ENCODE measurements at places on chromosomes 1 and 21. TPM values are rescaled to one million over a fixed set of nuclear protein-coding genes. Genes with fewer than 3 reads are reported as not detected.

KRTAP19-3 gene
- total RNA-seq = not detected

UBL4B gene
- total RNA-seq = not detected

BSND gene
- not detected for total RNA-seq

DNA sequence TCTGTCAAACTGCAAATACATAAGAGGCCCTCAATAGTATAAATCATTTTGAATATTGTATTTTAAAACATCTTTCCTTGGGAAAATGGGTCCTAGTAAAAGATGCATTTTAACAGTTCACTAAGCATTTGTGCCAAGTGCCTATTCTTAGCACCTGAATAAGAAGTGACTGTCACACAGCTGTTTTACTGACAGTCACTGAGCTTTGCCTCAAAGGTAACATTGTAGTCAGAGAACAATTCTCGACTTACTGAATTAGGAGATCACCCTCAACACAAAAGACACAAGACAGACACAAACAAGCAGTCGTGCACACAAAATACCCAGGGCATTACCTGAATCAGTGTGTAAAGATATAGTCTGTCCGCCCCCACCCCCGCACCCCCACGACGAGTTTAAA is 408 bp downstream of the ESRRG start:
- no peaks in the 10 kb centered on the region for H3K27me3 ChIP-seq
- peak overlapping the region; percentile 70 for H3K27ac ChIP-seq
- DNase-seq = peak; percentile 11
- H3K4me3 ChIP-seq = peak overlapping the region; percentile 41
- peaks cover 19% of the 10 kb centered on the region for H3K4me1 ChIP-seq

DNA sequence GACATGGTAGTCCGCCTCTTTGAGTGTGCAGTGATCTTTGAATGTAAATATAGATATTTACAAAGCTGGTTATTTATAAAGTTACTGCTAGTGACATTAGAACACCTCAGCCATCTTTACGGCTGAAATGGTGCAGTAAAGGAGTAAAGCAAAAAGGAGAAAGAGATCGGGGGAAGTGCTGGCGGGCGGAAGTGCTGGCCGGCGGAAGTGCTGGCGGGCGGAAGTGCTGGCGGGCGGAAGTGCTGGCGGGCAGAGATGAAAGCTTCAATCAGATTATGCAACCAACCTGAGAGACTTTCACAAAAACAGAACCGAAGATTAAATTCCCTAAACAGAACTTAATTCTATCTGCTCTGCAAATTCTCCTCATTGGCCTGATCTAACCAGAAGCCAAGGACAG is 1.4 kb upstream of the OR14A16 start:
- DNase-seq = no peak
- no peak overlapping the region for H3K4me3 ChIP-seq
- no peaks in the 10 kb centered on the region for H3K4me1 ChIP-seq
- no peaks in the 10 kb centered on the region for H3K36me3 ChIP-seq
- H3K27me3 ChIP-seq = no peaks in the 10 kb centered on the region

DNA sequence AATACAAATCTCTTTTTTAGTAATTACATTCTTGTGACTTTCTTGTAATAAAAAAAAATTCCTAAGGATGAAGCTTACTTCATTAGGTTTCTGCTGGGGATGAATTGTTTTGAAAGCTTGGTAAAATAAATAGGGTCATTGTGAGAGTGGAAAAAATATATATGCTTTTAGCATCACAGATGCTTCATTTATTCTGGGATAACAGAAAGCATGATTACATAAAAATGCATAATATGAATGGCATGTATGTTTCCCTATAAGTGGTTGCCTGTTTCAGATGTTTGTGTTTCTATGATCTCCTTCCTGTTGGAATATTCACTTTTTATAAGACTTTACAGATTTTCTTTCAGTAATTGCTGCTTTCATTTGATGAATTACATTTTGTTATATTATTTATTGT is 42.3 kb downstream of the HMCN1 start:
- no peaks in the 10 kb centered on the region for H3K27me3 ChIP-seq
- no peaks in the 10 kb centered on the region for H3K4me1 ChIP-seq
- H3K27ac ChIP-seq = no peak overlapping the region
- DNase-seq = no peak
- no peak overlapping the region for H3K4me3 ChIP-seq

DNA sequence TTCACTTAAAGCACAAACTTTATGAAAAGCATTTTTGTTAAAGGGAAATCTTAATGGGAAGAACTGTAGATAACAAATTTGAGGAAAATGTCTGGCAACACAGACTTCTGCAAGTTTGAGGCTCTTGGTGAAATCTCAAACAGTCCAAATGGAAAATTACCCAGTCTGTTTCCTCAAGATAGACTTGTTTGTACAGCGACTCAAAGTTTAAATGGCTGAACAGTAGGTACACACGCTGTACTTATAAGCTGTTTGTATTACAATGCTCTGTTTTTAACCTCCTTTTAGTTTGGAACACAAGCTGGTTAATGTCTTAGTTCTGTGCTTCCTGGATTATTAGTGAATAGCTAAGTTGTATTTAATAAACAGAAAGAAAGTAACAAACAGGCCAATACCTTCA is 217.1 kb downstream of the NFIA start:
- H3K27ac ChIP-seq = peak overlapping the region; percentile 79
- H3K4me3 ChIP-seq = no peak overlapping the region
- no peaks in the 10 kb centered on the region for H3K27me3 ChIP-seq

DNA sequence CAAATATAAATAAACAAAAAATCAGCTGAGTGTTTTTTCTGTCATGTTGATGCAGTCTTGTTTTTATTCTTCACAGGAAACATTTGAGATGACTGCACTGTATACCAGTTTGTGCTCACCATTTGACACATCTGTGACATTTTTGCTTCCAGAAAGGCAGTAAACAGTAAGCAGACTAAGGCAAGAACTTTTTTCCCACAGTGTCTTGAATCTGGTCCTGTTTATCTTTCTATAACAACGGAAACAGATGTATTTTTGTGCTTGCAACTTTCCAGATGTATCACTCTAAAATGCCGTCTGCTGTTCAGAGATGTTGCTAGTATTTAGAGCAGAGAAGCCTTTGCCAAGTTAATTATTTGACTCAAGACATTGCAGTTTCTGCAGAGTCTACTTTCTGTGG is 105.5 kb downstream of the ZC3H11B start:
- no peaks in the 10 kb centered on the region for H3K4me1 ChIP-seq
- H3K27me3 ChIP-seq = no peaks in the 10 kb centered on the region
- no peak for DNase-seq

DNA sequence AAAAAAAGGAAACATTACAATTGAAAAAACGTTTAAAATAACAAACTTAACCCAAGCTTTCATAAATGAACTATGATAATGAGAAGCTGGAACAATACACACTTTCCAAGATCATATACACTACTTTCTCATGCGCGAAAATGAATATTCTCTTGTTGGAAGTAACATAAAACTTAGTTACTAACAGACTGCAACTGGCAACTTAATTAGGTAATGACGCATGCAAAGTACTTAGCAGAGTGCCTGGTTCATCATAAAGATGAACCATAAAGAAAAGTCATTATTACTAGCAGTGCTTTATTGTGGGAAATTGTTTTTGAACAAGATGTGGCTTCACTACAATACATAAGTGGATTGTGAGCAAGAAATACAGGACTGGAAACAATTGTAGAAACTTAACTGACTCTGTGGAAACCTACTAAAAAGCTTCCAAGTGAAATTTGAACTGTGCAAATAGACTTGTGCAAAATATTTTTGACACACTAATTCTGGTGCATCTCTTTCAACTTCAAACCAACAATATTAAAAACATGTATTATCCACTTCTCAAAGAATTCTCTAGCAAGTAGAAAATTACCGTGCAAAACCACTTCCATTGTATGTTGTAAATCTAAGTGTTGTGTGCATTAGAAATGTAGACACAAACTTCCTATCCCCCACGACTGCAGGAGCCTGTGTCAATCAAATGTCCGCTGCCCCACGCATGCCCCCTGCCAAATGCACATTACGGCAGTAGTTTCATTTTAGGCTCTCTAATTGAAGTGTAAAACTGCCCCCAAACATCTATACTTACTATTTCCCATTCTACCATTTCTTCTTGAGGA is 2.0 kb downstream of the ARHGAP29 start:
- H3K27me3 ChIP-seq = peaks cover 21% of the 10 kb centered on the region
- H3K4me3 ChIP-seq = peak overlapping the region; percentile 84
- peaks cover 70% of the 10 kb centered on the region for H3K4me1 ChIP-seq
- DNase-seq = peak; percentile 28
- H3K27ac ChIP-seq = peak overlapping the region; percentile 89

- no peak overlapping the region for H3K4me3 ChIP-seq
- H3K4me1 ChIP-seq = peaks cover 79% of the 10 kb centered on the region
- peak; percentile 95 for DNase-seq
- H3K27me3 ChIP-seq = no peaks in the 10 kb centered on the region
- no peaks in the 10 kb centered on the region for H3K36me3 ChIP-seq
Observed at GRCh38 chr1:16175610-16176553, 20.0 kb upstream of the EPHA2 start.

Data from stomach (tissue), 19 donors.